Muscle of back (tissue), 13 donors: ENCODE measurements at places on chromosomes 4 and X. TPM values are rescaled to one million over a fixed set of nuclear protein-coding genes. Genes with fewer than 3 reads are reported as not detected.

GRCh38 chr4:153246446-153247115 is 42.3 kb downstream of the TRIM2 start:
- DNase-seq, result no peak

GRCh38 chr4:119629142-119629471 is 503 bp upstream of the PDE5A start:
- DNase-seq, result no peak

DNA sequence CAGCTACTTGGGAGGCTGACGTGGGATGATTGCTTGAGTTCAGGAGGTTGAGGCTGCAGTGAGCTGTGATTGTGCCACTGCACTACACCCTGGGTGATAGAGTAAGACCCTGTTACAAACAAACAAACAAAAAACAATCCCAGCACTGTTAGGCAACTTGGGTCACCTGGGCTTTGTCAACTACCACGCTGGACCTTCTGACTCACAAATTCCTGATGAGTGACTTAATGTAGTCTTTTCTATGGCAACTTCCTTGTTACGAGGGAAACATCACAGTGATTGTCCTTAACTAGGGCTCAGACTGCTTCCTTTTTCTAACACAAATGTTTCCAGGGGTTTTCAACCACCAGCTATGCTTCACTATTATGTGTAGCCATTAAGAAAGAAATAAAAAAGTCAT is 128.8 kb upstream of the GPC4 start:
- DNase-seq, result peak; percentile 33

ESX1 gene
- not detected for polyA plus RNA-seq

- no peak for DNase-seq
Observed at GRCh38 chr4:49044270-49044669, 58.2 kb downstream of the CWH43 start.

- no peak for DNase-seq
Observed at GRCh38 chr4:156084373-156084772, 130.7 kb upstream of the CTSO start.

ZIC3 gene
- 0.06 TPM for polyA plus RNA-seq

CLDN2 gene
- 0.24 TPM for polyA plus RNA-seq

GRCh38 chrX:15319075-15319474 is 3.6 kb upstream of the ASB11 start:
- no peak for DNase-seq

DNA sequence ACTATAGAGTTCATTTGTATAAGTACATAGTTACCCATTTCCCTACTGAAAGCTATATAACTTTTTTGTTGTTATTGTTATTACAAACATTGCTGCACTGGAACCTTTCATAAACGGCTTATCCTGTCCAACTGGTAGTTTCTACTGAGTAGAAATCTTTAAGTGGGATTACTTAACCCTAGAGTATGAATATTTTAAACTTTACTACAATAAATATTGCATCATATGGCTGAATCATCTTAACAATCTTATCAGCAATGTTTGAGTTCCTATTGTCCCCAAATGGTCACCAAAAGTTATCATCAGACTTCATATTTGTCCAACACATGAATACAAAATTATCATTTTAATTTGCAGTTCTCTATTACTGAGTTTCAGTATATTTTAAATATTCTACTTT is 40.5 kb downstream of the LCORL start:
- no peak for DNase-seq

SCML2 gene
- polyA plus RNA-seq, result 8.6 TPM

SPP1 gene
- 195 TPM for polyA plus RNA-seq

OTUD6A gene
- polyA plus RNA-seq, result not detected

UXT gene
- polyA plus RNA-seq, result 84.5 TPM

UCP1 gene
- not detected for polyA plus RNA-seq

STOX2 gene
- polyA plus RNA-seq, result 7.1 TPM

DNA sequence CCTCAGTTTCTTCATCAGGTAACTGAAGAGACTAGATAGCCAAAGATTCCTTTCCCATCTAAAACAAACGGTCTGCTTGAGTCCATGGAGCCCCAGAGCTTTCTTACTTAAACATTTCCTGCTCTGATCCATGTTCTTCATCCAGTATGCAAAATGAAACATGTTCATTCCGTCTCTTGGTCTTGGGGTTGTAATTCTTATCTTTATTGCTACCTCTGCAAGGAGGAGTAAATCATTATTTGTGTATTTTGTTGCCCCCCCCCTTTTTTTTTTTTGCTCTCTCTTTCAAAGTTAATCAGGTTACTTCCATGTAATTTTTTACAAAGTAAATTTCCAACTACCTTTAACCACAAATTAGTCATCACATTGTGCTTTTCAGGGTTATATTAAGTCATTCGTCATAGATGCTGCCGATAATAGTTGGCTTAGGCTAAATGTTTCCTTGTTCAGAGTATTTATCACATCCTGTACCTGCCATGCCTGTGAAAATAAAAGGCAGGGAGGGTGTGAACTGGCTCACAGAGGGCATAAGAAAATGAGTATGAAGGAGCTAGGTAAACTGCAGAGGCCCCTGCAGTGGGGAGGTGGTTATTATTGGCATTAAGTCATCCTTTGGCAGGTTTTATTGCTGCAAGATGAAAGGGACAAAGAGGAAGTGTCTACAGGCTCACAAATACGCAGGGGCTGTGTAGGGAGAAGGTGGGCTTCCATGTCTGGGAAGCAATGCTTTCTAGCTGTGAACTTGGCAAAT is 76.7 kb upstream of the HS3ST1 start:
- no peak for DNase-seq

DNA sequence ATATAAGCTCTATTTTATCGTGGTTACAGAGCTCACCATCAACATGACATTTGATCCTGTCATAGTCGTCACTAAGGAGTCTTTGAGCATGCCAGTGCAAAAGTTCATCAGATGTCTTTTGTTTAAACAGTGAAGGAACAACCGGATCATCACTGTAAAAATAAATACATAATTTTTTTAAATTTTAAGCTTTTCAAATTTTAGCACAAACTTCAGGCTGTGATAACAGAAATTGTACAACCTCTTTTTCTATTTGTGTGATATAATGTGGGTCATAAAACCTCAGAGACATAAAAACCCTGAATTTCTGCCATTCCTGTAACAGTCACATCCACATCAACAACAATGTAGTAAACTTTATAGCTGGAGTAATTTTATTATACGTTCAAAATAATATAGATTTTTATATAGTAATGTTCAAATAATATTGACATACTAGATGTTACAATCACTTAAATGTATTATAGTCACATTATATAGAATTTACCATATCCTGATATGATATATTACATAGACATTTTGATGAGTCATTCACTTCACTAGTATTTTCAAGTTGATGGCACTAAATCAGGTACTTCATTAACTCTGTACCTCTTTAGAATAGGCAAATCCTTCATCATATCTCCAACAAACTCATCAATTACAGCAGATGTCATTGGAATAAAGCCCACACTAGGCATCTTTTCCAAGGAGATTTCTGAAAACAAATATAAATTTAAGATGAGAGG is 47.7 kb downstream of the DDX60L start:
- no peak for DNase-seq

GRCh38 chr4:104625706-104626105 is 131.0 kb upstream of the CXXC4 start:
- no peak for DNase-seq

DNA sequence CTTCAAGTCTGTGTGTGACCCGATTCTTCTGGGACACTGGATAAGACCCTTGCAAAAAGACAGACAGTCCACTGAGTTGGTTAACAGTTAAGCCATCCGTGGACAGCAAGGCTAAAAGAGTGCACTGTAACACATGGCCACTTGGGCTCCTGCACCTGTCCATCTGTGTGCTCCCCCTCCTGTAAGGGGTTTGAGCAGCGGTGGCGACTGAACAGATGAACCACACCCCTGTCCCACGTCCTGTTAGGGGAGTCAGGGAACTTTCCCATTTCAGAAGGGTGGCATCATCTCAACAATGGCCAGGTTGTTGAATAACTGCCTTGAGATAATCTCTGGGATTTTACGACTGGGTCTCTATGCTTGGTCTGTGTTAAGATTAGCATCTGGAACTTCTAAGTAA is 178.6 kb downstream of the GRXCR1 start:
- no peak for DNase-seq

TIGD2 gene
- 5.4 TPM for polyA plus RNA-seq

DNA sequence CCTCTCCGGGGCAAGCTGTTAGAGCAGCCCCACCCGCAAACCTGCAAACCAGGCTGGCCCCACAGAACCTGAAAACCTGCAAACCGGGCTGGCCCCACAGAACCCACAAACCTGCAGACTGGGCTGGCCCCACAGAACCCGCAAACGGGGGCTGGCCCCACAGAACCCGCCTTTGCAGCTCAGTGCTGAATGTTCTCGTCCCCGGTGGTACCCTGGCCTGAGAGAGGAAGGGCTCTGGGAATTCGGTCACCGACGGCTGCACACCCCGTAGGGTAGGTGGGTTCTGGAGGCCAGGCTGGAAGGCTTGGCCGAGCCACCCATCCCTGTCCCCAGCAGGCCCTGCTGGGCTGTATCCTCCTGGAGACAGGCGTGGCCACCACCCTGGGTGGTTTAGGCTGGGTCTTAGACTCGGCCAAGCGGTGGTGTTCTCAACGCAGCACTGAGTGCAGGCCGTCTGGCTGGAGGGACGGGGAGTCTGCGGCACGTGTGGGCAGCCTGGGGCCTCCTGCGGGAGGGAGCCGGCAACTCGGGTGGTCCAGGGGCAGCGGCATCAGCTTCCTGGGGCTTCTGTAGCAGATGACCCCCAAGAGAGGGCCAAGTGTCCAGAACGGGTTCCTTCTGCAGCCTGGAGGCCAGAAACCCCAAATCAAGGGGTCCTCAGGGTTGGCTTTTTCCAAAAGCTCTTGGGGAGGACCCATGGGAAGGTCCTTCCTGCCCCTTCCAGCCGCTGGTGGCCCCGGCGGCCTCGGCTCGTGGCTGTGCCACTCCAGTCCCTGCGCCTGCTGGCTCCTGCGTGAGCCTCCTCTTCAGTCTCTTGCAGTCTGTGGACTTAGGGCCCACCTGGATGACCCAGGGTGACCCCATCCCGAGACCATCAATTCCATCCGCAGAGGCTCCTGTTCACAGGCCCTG is 15.6 kb downstream of the DOK7 start:
- DNase-seq, result no peak

OGT gene
- polyA plus RNA-seq, result 148 TPM

GRCh38 chrX:54825716-54826438 is 18.3 kb downstream of the MAGED2 start:
- DNase-seq, result no peak

POU3F4 gene
- polyA plus RNA-seq, result not detected

RHOXF1 gene
- polyA plus RNA-seq, result not detected

DNA sequence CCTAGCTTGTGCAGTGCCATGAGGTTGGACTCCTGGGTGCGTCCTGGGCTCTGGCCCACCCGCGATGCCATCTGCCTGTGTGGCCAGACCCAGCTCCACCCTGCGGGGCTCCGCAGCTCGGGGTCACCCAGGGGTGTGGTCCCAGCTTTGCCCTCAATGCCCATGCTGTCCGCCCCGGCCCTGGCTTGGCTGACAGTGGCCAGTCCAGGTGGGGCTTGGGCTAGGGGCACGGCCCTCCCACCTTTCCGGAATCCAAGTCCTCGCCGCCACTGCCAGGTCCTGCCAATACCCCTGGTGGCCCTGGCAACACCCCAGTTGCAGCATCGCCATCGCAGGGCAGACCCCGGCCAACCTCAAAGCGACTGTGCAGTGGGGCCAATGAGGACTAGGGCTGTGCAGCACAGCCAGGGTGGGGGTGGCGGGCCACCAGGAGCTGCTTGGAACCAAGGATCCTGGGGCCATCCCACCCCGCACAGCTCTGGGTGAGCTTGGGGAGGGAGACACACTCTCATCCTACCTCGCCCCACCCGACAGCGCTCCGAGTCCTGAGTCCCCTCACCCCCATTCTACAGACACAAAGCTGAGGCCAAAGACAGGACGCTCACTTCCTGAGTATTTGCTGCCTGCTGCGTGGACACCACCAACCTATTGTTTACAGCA is 80.9 kb downstream of the ZNF718 start:
- no peak for DNase-seq

APELA gene
- polyA plus RNA-seq, result 0.87 TPM

- no peak for DNase-seq
Observed at GRCh38 chr4:34269613-34270012, 1974.7 kb downstream of the ARAP2 start.

DNA sequence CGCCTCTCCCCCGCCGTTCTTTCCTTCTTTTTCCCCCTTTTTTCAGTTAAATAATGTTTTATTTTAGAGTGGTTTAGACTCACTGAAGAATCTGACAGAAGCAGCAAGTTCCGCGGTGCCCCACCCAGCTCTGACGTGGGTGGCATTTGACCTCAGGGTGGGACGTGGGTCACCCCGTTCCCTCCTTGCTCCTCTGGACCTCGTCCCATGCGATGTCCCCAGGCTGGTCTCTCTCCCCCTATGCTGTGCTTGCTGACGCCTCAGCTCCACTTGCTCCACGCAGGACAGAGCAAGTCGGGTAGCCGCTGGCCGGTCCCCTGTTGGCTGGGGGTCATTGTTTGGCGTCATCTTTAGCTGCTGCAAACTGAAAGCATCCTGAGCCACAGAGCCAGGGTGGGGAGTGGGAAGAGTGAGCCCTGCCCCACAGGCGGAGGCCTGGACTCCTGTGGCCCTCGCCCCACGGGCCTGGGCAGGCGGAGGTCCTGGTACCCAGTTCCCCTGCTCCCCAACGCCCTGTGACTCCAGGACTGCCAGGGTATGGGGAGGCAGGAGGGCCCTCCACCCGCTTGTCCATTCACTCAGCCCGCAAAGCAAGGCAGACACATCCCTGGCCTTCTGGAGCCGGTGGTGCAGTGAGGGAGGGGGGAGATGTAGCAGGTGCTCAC is 30.8 kb downstream of the TRMT44 start:
- no peak for DNase-seq

GRCh38 chr4:67701517-67701850 is 529 bp upstream of the UBA6 start:
- no peak for DNase-seq

TRAM1L1 gene
- 5.5 TPM for polyA plus RNA-seq
